Activated T-cell treated with anti-CD3 and anti-CD28 coated beads, Interleukin-2, amount 50 U/mL, for 4 hours (primary cell): ENCODE measurements at places on chromosomes 3 and 15. TPM values are rescaled to one million over a fixed set of nuclear protein-coding genes. Genes with fewer than 3 reads are reported as not detected.

Gene MAGI1
- total RNA-seq, result 0.45 TPM

Gene FMN1
- total RNA-seq, result 0.66 TPM

Gene DOCK3
- 1.2 TPM for total RNA-seq

- DNase-seq, result no peak
Measured at GRCh38 chr3:194604837-194605236, 28.4 kb downstream of the TMEM44 start.

- DNase-seq, result no peak
Measured at GRCh38 chr3:29694783-29695182, 413.9 kb downstream of the RBMS3 start.

DNA sequence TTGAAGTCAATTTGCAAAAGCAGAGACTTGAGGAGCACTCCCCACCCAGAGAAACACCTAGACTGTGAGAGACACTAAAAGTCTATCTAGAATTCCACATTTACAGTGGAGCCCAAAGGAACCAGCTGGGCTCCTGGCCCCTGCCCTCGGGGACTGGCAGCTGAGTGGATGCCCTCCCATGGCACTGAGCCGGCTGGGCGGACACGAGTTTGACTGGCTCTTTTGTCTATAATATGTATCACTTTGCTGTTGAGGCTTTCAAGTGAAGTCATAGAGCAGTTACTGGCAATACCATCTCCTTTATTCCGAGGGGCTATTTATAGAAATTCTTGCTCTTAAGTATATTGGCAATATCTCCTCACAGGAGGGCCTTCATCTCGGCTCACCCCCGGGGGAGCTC, 65.8 kb upstream of the TNFAIP8L3 start:
- no peak for DNase-seq

DNA sequence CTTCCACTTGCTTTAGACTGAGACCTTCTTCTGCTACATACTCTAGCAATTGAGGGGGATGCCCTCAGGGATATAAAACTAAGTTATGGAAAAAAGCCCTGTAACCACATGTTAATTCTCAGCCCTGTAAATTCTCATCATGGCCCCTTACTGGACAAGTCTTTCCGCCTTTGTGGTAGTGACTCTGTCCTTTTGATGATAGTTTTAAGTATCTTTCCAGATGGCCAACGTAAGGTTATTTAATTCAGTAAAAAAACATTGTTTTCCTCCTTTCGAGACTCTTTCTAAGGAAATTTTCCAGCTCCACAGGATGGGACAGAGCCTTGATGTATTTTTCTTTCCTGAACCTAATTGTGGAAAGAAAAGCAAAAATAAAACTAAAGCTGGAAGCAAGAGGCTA, 25.3 kb upstream of the TM4SF4 start:
- DNase-seq, result no peak

DNA sequence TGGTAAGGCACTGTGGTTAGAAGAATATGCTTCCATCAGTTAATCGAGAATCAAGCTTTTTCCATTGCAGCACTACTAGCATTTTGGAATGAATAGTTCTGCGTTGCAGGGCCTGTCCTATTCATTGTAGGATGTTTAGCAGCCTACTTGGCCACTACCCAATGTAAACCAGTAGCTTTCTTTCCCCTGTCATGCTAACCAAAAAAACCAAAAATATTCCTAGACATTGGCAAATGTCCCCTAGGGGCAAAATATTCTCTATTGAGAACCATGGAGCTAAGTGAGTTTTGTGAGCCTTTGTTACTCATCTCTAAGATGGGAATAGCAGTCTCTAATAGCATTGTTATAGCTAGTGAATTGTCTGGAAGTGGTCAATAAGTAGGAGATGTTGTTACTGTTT, 187.2 kb downstream of the CADPS start:
- DNase-seq, result no peak

DNA sequence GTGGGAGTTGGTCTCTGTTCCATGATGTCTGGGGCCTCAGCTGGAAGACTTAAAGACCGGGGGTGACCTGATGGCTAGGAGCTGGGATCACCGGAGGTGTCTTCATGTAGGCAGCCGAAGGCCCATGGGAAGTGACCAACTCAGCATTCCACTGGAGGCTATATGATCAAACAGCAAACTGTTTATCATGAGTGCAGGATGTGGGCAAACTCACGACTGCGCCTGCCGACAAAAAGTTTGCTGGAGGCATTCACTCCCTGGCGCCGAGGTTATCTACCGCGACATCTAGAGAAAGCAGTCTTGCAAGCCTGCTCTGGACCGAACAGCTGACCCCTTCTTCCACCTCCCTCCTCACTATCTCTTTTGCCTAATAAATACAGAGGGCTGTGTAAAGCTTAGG, 62.7 kb upstream of the NR2C2 start:
- DNase-seq, result no peak

- no peak for DNase-seq
Measured at GRCh38 chr15:65339416-65339815, 34.9 kb downstream of the RNU5B-1 start.

DNA sequence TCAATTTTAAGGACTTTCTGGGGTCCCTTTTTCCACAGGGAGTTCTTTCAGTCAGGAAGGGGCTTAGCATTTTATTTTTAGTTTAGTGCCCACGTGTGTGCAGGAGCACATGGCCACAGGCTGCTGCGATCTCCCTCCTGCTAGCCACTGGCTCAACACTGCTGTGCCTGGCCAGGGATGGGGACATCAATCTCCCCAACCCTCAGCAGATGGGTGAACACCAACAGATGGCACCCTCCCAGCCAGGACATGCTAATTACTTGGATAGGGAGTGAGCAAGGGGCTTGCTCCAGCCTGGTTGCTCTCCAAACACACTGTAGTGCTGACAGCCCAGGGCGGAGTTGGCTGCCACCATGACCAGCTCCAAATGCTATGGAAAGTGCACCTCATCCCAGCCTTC, 7.4 kb upstream of the RIOX2 start:
- no peak for DNase-seq

DNA sequence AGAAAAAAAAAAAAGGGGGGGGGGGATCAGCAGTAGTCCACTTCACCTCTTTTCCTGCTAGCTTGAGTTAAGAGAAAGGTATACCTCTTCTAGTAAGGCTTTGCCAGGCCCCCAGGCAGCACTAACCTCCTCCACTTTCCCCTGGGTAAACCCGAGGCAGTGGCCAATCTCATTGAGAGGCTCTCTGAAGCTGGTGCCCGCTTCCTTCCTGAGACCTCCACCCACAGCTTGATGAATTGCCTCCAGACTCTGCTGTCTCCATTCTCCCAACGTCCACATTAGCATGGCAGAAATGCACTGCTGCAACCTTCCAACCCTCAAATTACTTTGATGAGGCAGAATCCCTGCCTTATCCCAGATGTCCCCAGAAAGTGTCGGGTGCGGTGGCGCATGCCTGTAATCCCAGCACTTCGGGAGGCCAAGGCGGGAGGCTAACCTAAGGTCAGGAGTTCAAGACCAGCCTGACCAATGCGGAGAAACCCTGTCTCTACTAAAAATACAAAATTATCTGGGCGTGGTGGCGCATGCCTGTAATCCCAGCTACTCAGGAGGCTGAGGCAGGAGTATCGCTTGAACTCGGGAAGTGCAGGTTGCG, 15.3 kb downstream of the RLBP1 start:
- no peak for DNase-seq

GRCh38 chr3:152474585-152474984, 205.9 kb downstream of the MBNL1 start:
- no peak for DNase-seq

GRCh38 chr3:5188419-5189221, 1.1 kb downstream of the EDEM1 start:
- peak; percentile 45 for DNase-seq

- no peak for DNase-seq
Measured at GRCh38 chr3:83655083-83655482, 1303.7 kb upstream of the CADM2 start.

DNA sequence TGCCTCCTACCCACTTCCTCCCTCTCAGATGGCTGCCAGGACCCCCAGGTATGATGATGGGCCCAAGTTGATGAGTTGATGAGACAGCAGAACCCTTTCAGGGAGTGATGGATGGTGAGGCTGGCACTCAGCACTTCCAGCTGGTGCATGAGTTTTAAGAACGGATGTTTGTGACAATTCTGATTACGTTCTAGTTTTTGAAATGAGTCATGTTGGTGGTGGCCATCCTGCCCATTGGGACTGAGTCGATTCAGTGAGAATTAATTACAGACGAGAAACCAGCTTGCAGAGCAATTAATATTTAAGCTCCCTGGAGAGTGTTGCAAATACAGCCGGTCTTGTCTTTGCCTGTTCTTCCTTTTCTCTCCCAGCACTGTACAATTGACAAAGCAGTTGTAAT, 56.9 kb upstream of the NR2C2 start:
- DNase-seq, result no peak

DNA sequence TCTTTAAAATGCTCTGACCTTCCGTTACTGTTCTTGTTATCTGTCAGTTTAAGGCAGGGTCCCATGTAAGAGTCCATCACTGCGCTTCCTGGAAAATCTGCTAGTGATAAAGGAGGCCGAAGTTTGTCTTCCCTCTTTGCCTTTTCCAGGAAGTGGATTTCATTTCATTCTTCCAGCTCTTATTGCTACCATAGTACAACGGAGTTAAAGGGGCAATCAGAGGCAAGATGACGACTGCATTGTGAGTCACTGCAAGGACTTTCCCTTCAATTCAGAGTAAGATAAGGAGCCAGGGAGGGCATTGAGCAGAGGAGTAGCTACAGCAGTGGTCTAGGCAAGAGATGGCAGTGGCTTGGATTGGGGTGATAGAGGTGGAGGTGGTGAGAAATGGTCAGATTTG, 17.2 kb upstream of the DET1 start:
- DNase-seq, result no peak
